ENCODE measurements at places on chromosomes 11 and 22.

GRCh38 chr22:28894807-28895206 lies 11.4 kb downstream of the ZNRF3 start:
- DNase-seq, result no peak

- DNase-seq, result no peak
Observed at GRCh38 chr22:42022162-42022847, 23.7 kb downstream of the WBP2NL start.

DNA sequence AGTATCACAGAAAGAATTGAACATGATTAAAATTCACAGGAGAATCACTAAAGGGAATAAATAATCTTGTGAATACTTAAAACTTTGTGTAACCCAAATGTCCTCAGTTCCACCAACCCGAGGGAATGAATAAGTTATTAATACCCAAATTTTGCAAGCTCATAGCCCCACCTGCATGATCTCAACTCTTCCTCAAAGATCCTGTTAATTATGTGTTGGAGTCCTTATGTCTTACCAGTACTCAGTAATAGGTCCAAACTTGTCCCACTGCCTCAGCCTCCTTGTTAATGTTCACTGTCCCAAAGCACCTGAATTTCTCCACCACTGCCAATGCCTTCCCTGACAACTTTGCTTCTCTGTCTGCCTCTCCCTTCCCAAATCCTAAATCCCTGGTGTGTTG lies 46.1 kb upstream of the ME3 start:
- no peak for DNase-seq

DNA sequence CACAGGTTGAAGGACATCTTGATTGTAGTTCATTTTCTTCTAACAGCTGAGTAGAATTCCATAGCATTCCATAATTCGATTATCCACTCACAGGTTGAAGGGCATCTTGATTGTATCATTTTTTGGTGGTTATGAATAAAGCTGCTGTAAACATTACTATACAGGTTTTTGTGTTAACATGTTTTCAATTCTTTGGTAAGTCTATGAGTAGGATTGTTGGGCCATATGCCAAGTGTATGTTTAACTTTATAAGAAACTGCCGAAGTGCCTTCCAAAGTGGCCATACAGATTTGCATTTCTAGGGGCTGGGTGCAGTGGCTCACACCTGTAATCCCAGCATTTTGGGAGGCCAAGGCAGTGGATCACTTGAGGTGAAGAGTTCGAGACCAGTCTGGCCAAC lies 44.6 kb downstream of the ANKRD42 start:
- no peak for DNase-seq
